HuH-7 (cell line): ENCODE measurements at places on chromosomes 4 and X.
A peak's percentile ranks its signal among the peaks of the same experiment; 100 is the strongest.

DNA sequence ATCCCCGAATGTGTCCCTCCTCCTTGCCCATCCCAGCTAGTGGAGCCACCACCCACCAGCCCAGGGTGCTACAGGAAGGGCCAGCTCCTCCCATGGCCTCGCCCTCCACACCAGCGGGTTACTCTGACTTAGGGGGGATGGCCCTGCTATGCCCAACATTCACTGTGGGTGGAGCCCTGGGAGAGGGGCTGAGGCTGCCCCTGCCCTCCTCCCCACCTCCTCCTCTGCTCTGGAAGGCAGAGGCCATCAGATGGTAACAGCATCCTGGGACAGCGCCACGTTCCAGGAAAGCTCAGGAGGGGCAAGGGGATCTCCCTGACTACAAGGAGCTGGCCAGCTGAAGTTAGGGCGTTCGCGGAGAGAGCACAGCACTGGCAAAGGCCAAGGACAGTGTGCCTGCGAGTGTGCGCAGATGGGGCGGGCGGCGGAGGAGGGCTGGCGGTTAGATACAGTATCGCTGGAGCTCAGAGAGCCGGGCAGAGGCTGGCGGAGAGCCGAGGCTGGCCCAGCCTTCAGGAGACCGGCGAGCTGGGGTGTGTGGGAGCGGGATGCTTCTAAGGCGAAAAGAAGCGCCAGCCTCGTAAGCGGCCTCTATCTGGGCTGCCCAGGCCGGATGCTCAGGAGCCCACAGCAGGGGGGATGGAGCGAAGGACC lies 1.5 kb downstream of the JAKMIP1 start:
- DNase-seq = no peak

DNA sequence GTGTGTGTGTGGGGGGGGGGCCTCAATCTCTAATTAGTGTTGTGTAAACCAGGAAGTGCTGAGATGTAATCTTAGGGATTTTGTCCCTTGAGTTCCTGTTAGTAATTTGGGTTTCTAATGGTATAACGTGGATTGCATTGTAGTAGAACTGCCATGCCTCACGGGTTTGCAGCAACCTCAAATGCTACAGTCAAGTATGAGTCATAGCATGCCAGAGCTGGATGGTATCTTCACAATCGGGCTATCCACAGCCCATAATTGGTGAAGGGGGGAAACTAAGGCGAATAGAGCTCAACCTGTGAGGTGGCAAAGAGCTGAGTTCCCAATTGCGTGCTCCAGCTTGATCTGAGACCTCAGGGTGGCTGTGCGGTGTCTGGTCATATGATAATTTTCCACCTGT lies 2.2 kb upstream of the FMR1NB start:
- DNase-seq = no peak

- no peak for DNase-seq
These were observed 4.7 kb upstream of the TCEAL1 start for GRCh38 chrX:103624111-103624510.

GRCh38 chrX:98480606-98481005 lies 1596.9 kb downstream of the RPA4 start:
- no peak for DNase-seq

GRCh38 chr4:139295206-139295941 lies 5.9 kb upstream of the NAA15 start:
- peak; percentile 83 for DNase-seq

DNA sequence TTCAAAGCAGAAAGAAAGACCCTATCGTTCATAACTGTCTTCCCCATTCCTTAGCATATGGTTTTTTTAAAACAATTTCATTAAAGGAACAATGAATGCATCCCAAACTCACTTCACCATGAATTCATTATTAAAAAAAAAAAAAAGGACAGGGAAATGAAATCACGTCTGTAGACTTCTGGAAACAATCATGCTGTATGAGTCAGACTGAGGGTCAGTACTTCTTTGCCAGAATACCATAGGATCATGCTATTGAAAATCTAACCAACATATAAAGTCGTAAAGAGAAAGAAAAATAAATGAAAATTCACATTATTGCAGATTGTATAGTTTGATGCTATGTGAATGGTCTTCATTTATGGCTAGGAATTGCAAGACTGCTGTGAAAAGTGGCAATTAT lies 144.4 kb downstream of the PCDH18 start:
- no peak for DNase-seq

GRCh38 chrX:134933911-134934310 lies 56.9 kb upstream of the SMIM10 start:
- DNase-seq = no peak

DNA sequence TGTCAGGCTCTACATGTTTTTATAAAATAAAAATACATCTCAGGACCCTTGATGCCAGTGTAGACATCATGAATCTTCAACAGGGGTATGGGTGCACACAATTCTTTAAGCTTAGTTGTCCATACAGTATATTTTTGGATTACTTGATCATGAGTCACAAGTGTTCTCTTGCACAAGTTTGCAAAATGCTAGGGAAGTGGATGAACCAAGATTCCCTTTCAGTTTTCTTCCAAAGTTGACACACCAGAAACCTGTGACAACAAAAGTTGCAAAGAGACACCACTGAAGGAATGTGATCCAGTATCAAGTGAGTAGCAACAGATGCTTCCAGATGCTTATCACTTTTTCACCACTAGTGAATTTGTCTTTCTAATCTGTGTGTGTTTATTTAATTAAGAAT lies 1021.2 kb downstream of the PCDH7 start:
- DNase-seq = no peak

DNA sequence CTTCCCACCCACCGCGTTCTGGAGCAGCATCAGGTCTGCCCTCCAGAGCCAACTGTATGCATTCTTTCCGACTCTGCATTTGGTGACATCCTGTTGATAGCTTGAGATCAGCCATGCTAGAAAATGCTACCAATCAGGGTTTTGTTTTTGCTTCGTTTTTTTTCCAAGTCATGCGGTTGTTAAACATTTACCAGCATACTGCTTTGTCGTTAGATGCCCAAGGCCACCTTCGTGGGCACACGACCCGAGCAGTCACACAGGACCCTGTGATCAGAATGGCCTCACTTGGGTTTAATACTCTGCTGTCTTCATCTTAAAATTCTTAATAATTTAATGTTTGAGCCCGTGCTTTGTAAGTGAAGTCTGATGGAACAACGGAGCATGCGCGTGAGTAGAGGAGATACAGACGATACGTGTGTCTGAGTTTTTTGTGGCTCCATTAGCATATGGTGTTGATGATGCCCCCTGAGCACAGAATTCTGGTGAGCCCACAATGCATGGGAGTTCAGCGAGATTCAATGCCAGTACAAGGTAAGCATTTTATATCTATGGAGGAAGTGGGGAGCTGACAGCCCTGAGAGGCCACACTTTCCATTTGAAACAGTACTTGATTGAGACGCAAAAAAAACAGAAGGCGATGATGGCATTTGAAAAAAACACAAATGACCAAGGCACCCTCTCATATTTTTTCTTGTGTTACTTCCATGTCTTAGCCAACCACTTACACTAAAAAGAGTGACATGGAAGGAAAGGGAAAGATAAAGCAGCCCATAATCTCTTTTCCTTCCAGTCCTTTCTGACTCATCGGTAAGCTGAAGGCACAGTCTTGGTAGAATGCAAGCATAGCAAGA lies 323.6 kb downstream of the BCOR start:
- no peak for DNase-seq

DNA sequence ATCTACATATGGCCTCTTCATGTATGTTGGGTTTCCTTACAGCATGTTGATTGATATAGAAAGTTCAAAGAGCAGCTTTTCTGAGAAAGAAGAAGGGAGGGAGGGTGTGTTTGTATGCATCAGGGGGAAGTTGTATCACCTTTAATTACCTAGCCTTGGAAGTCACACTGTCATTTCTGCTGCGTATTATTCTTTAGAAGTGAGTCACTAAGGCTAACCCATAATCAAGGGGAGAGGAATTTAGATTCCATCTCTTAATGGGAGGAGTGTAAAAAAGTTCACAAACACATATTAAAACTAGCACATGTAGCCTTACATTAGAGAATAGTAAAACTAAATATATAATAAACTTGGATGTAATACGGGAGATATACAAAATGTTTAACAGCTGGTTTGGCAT lies 86.5 kb upstream of the CBLL2 start:
- DNase-seq = no peak
